Activated CD4-positive, alpha-beta memory T cell treated with anti-CD3 and anti-CD28 coated beads for 36 hours (primary cell): ENCODE measurements at places on chromosomes 1 and 21. TPM values are rescaled to one million over a fixed set of nuclear protein-coding genes. Genes with fewer than 3 reads are reported as not detected.
A peak's percentile ranks its signal among the peaks of the same experiment; 100 is the strongest.

DNA sequence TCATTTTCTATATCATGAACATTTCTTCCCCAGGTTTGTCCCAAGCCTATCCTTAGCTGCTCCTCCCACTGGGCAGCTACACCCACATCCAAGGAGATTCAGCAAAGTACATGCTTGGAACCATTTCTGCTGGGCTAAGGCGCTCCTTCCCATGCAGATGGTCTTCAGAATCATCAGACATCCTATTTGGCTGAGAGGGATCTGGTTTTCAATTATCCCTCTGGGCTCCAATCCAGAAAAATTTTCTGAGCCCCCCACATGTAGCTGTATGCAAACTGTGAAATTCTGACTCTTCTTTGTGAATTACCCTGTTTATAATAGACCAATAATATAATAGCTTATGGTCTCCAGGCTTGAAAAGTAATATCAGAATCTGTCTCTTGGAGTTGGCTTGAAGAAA is 99.2 kb downstream of the LAMC2 start:
- no peak overlapping the region for H3K27ac ChIP-seq
- H3K4me3 ChIP-seq: no peak overlapping the region
- peaks cover 5% of the 10 kb centered on the region for H3K27me3 ChIP-seq
- H3K4me1 ChIP-seq: no peaks in the 10 kb centered on the region
- no peaks in the 10 kb centered on the region for H3K36me3 ChIP-seq

DNA sequence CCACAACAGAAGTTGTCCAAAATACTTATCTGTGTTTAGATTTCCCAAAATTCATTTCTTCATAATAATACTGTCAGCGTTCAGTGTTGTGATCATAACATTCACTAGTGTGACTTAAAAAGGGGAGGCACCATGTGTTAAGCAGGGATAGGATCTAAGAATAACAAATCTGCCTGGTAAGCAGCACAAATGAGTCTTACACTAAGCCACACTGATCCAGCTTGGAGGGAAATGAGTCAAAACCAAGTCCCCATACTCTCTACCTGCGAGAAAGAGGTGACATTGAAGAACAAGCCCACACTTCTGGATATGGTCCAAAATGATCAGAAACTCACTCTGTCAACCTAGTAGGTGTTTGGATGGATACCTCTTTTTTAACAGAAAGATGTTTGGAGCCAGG is 145.5 kb downstream of the CRB1 start:
- DNase-seq: no peak
- H3K4me3 ChIP-seq: no peak overlapping the region
- no peaks in the 10 kb centered on the region for H3K4me1 ChIP-seq
- no peaks in the 10 kb centered on the region for H3K36me3 ChIP-seq

- H3K27me3 ChIP-seq: no peaks in the 10 kb centered on the region
- H3K36me3 ChIP-seq: no peaks in the 10 kb centered on the region
- DNase-seq: no peak
- H3K4me3 ChIP-seq: no peak overlapping the region
- no peak overlapping the region for H3K27ac ChIP-seq
Measured at GRCh38 chr1:75394386-75395139, 216.4 kb downstream of the SLC44A5 start.

DNA sequence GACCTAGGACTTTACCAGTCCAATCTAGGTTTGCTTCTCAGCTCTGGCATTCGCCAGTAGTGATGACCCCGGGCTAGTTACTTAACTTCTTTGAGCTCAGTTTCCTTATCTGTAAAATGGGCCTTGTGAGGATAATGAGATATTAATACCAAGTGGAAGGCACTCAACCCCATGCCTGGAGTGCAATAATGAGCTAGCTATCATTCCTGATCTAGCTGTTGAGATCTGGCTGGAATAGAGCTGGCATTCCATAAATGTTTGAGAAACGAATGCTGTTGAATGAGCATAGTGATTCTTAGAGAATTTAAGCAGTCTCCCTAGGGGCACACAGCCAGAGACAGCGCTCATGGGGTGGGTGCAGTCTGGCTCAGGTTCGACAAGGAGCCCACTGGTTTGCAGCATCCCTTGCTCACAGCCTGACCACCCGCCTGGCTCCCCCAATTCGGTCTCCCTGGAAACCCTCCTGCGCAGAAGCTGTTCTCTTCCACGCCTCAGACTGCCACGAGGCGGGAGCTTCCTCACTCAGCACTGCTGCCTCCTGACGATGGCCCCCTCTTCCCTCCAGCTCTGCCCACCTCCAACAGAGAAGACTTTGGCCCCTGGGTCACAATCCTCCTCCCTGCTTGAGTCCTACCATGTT is 32.5 kb downstream of the DHCR24 start:
- DNase-seq: no peak
- no peaks in the 10 kb centered on the region for H3K27me3 ChIP-seq
- H3K27ac ChIP-seq: no peak overlapping the region
- no peak overlapping the region for H3K4me3 ChIP-seq
- peaks cover 37% of the 10 kb centered on the region for H3K36me3 ChIP-seq

GRCh38 chr1:25654109-25654660 is 37.6 kb downstream of the MAN1C1 start:
- H3K4me3 ChIP-seq: no peak overlapping the region
- H3K4me1 ChIP-seq: peaks cover 6% of the 10 kb centered on the region
- H3K36me3 ChIP-seq: no peaks in the 10 kb centered on the region
- peak; percentile 2 for DNase-seq

DNA sequence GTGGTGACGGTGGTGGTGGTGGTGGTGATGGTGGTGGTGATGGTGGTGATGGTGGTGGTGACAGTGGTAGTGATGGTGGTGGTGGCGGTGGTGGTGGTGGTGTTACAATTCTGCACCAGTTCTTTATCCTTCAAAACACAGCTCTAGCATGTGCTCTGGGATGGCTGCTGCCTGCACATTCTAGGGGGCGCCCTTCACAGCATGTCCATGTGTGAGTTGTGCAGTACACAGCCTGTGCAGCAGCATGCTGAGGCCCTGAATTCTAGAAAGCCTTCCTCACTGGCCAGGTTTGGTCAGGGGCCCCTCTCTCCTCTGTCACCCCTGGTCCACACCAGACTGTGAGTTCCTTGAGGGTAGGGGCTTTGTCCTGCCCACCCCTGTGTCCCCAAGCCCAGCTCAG is 67.7 kb downstream of the MATN1 start:
- H3K36me3 ChIP-seq: no peaks in the 10 kb centered on the region
- peaks cover 17% of the 10 kb centered on the region for H3K27me3 ChIP-seq

GRCh38 chr1:2555634-2556276 is 416 bp upstream of the TNFRSF14 start:
- H3K36me3 ChIP-seq: peaks cover 25% of the 10 kb centered on the region
- no peaks in the 10 kb centered on the region for H3K27me3 ChIP-seq
- H3K4me1 ChIP-seq: peaks cover 33% of the 10 kb centered on the region
- DNase-seq: peak; percentile 91

DNA sequence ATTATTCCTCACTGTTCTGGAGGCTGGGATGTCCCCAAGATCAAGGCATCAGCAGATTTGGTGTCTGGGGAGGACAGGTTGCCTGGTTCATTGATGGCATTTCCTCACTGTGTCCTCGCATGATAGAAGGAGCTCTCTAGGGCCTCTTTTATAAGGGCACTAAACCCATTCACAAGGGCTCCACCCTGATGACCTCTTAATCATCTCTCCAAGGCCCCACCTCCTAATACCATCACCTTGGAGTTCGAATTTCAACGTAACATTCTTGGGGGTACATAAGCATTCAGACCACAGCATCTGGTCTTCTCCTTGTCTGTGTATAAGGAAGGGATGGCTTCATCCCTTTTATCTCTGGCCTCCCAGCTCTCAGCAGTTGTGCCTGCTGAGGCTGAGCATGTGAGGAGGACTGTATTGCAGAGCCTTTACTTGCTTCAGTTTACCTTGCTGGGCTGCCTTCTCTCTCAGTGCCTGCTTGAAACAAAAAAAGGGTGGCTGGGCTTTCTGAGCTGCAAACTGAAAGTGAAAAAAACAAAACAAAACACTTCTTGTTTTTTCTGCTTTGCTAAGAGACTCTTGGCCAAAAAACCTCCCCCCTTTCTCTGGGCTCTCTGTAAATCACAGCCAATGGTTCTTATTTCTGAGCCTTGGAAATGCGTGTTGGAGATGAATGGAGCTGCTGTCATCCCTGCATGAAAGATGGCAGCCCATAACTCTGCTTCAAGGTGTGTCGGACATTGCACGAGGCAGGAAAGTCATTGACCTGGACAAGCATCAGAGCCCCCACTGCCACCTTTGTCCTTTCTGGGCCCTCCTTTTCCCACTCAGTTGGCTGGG is 75.8 kb downstream of the RHOU start:
- H3K36me3 ChIP-seq: no peaks in the 10 kb centered on the region
- H3K4me3 ChIP-seq: no peak overlapping the region
- H3K4me1 ChIP-seq: peaks cover 34% of the 10 kb centered on the region
- no peak for DNase-seq
- H3K27ac ChIP-seq: no peak overlapping the region
- no peaks in the 10 kb centered on the region for H3K27me3 ChIP-seq

GRCh38 chr1:245953876-245954660 is 553.0 kb downstream of the SMYD3 start:
- peak overlapping the region; percentile 65 for H3K4me3 ChIP-seq
- DNase-seq: peak; percentile 15
- H3K36me3 ChIP-seq: no peaks in the 10 kb centered on the region
- peak overlapping the region; percentile 90 for H3K27ac ChIP-seq
- no peaks in the 10 kb centered on the region for H3K27me3 ChIP-seq

The CFHR3 gene
- not detected for total RNA-seq

The GPBP1L1 gene
- total RNA-seq: 106 TPM

The HSPA6 gene
- total RNA-seq: 0.53 TPM
